ENCODE measurements at places on chromosomes 2 and 18.
A peak's percentile ranks its signal among the peaks of the same experiment; 100 is the strongest.

GRCh38 chr2:241842067-241842415 is 16.7 kb downstream of the PDCD1 start:
- DNase-seq = no peak

DNA sequence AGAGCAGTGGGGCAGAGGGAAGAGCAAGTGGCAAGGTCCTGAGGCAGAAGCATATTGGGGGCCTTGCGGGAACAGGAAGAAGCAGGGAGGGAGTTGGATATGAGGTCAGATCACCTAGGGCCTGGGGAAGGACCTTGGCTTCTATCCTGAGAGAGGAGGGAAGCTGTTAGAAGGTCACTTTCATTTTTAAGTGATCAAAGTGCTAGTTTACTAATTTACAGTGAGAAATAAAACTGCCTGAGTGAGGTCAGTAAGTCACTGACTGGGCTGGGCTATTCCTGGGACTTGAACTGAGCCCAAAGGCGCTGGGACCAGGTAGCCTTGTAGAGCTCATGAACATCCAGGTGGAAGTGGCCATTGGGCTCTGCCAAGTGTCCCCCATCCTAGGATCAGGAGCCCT is 76.6 kb upstream of the B3GNT7 start:
- DNase-seq = no peak

DNA sequence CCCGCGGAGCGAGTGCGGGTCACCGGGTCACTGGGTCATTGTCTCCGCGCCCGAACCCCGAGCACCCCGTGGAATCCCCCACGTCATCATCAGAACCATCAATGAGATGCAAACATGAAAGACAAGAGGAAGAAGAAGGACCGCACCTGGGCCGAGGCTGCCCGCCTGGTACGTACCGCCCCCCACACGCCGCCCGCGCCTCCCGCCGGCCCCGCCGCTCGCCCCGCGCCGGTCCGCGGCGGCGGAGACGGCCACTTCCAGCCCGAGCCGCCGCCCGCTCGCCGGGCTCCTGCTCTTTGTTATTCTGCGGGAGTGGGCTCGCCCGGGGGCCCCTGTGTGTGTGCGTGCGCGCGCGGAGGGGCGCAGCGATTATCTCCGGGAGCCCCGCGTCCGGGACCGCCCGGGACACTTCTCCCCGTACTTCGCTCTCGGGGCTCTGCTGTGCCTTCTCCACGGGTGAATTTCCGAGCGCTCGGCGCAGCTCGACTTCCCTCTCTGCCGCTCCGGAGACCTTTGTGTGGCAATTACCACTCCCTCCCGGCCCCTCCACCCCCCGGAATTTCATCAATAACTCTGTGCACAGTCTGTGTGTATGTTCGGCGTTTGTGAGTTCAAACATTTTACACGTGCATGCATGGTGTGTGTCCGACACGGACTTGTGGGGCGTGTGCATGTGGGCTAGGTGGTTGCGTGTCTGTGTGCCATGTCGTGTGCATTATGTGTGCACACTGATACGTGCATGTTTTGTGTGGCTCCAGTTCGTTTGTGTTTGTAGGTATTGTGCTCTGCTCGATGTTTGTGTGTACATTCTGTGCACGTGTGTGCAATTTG is 714 bp downstream of the ASXL3 start:
- no peak for DNase-seq

DNA sequence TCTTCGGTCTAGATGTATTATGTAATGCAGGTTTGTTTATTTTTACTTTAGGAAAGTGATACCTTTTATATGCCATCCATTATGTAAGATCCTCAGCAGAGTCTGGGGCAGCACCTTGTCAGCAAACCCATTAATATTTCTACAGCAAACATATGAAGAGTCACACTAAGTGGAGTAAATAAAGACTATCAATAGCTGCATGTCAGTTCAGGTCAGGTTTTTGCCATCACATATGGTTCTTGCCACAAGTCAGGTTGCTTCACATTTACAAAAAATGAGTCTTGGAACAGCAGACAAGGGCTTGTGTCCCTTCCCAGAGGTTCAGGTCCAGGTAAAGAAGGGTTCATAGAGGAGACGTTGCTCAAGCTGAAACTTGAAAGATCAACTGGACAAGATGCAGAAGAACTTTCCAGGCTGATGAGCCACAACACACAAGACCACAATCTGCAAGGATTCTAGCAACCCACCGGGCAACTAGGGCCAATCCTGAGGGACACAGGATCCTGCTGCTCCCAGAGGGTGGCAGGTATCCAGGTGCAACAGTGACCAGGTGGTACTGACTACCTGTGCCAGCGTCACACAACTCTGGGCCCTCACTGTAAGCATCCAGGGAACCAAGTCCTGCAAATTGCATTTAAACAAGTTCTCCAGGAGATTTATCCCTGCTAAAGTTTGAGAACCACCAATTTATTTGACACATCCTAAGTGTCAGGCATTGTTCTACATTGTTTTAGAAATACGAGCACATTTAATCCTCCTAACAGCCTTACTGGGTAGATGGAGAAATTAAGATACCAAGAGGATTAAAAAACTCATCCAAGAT is 215.8 kb downstream of the ALPK2 start:
- DNase-seq = no peak

GRCh38 chr2:101912545-101912944 is 79.2 kb upstream of the IL1R2 start:
- DNase-seq = no peak

DNA sequence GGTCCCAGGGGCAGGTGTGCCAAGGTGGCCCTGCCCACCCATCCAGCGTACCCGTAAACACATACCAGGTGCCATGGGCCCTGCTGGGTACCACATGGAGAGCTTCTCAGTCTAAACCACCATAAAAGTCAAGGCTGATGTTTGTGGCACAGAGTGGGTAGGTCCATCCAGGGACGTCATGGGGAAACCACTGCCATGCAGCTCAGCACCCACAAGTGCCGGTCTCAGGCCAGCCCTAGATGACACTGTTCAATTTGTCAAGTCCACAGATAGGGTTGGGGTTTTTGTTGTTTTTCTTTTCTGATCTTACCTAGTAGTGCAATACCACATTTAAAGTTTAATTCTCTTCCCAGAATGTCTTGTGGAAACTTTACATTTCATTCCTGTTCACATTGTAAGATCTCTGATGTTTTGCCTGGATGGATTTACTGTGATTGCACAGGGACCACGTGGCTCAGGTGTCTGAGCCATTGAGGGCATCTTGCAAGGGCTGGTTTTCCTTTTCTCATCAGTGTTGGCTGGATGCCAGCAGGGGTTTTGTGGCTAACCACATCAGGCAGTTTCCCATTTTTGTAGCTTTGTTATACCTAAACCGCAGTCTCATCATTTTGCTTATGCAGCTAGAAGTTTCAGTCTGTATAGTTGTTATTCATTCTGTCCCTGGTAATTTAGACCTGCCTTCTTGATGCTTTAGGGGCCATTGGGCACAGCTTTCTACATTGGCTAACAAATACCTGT is 64.7 kb downstream of the STK25 start:
- DNase-seq = peak; percentile 88

GRCh38 chr2:137525641-137526190 is 438.6 kb upstream of the HNMT start:
- DNase-seq = no peak

DNA sequence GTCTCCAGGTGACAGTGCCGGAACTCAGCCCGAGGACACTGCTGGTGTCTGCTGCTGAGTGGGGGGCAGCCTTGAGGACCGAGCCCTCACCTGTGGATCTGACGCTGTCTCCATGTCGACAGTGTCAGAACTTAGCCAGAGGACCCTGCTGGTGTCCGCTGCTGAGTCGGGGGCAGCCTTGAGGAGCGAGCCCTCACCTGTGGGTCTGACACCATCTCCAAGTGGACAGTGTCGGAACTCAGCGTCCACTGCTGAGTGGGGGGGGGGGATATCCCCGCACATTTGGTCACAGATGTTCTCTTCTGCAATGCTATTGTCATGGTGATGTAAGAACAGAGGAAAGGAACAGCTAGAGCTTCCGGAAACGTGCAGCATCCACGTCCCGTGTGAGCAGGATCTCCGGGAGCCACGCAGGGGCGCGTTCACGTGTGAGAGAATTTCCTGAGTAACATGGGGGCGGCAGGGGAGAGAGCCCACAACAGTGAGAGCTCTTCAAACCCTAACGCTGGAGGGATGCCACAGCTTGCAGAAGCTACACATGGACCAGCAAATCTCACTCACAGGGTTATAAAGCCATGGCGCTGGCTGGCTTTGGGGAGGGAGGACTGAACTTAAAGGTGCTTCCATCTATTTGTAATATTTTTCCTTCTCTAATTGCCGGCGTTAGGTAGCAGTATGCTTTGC is 250.7 kb upstream of the SALL3 start:
- no peak for DNase-seq

DNA sequence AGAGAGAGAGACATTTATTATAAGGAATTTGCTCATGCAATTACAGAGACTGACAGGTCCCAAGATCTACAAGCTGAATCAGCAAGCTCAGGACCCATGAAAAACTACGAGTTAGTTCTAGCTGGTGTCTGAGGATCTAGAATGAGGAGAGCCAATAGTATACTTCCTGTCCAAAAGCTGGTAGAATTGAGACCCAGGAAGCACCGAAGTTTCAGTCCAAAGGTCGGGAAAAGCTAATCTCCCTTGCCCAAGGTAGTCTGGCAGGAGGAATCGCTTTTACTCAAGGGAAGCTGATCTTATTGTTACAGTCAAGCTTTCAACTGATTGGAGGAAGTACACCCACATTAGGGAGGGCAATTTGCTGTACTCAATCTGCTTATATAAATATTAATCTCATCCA is 389.6 kb downstream of the ADCYAP1 start:
- no peak for DNase-seq

GRCh38 chr18:62366992-62367391 is 41.9 kb downstream of the TNFRSF11A start:
- DNase-seq = no peak

DNA sequence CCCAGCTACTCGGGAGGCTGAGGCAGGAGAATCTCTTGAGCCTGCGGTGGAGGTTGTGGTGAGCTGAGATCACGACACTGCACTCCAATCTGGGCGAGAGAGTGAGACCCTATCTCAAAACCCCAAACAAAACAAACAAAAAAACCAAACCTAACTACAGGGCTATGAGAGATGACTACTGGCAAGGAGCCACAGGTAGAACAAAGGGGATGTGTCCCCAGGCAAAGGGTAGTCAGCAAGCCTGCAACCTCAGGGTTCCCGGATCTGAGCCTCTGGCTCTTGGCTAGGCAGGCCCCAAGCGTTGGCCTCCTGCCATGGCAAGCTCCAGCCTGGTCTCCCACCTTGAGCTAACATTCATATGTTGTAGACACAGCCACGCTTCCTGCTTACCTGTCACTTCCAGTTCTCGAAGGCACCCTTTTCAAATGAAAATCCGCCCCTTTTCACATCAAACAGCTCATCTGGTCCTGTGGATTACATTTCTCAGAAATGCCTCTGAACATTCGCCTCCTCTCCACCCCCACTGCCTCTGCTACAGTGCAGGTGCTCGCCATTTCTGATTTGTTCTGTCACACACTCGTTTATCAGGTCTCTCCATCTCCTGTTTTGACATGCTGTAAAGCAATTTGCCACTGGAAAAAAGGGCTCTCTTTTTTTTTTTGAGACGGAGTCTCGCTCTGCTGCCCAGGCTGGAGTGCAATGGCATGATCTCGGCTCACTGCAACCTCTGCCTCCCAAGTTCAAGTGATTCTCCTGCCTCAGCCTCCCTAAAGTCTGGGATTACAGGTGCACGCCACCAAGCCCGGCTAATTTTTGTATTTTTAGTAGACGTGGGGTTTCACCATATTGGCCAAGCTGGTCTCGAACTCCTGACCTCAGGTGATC is 13.1 kb upstream of the ACTR3 start:
- peak; percentile 49 for DNase-seq

DNA sequence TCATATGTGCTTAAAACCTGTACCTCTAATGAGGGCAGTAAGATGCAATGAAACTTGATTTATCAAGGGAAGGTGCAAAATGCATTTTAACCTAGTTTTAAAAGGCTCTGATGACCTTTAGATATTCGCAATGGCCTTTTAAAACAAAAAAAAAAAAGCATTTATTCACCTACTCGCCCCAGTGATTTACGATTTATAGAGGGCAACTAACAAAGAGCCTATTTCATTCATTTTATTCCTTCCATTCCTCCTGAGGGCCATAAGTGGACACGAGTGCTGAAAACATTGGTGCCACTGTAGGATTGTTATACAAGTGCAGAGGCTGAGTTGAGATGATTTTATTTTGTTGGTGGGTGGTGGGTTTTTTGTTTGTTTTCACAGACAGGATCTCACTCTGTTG is 48.1 kb downstream of the RNF152 start:
- DNase-seq = no peak

GRCh38 chr2:84807063-84807485 is 73.8 kb downstream of the TRABD2A start:
- DNase-seq = no peak

DNA sequence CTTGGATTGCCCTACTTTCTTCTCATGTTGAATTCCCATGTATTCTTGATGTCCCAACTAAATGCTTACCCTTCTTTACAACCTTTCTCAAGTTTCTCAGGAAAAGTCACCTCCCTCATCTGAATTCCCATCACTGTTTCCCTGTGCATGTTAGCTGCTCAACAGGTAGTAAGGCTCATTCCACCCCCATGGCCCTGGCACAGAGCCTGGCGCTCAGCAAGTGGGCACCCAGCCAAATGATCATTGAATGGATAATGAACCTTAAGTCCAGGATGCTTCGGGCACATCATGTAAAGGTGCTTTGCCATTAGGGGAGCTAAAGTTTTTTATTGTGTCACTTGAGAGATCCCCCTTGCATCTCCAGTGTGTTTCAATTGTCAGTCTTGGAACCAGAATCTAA is 124.0 kb downstream of the PKP4 start:
- DNase-seq = no peak

- DNase-seq = no peak
Measured at GRCh38 chr2:20588918-20589871, 61.7 kb downstream of the HS1BP3 start.

DNA sequence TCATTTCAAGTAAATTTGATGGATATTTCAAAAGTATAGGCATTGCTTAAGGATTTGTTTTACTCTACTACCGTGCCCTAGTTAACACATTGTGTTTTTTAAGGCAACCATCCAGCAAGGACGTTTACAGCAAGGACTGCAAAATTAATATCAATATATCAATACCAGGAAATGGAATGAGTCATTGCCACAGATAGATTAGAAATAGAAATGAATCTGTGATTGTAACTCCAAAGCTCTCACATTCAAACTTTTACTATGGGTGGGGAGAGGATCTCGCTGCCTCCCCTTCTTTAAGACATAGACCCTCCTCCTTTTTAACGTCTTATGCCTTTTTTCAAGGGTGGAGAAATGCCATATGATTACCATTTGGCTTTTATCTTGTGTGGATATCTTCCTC is 3.8 kb downstream of the CD28 start:
- DNase-seq = no peak

- no peak for DNase-seq
Measured at GRCh38 chr2:36823862-36824261, 127.4 kb downstream of the VIT start.

GRCh38 chr18:63088262-63088661 is 231.3 kb downstream of the BCL2 start:
- no peak for DNase-seq

- DNase-seq = no peak
Measured at GRCh38 chr2:197958592-197959150, 154.3 kb downstream of the PLCL1 start.

- no peak for DNase-seq
Measured at GRCh38 chr2:202007015-202007982, 26.4 kb upstream of the FZD7 start.

- DNase-seq = no peak
Measured at GRCh38 chr18:1573732-1574131, 669.1 kb downstream of the ADCYAP1 start.

GRCh38 chr2:70648961-70649360 is 95.3 kb upstream of the TGFA start:
- DNase-seq = no peak
